ENCODE measurements at places on chromosomes 3 and 15. TPM values are rescaled to one million over a fixed set of nuclear protein-coding genes. Genes with fewer than 3 reads are reported as not detected.

Gene CIAO2A
- 64.8 TPM for total RNA-seq

Gene AGBL1
- not detected for total RNA-seq

Gene SKOR1
- total RNA-seq: not detected

Gene PLXNB1
- total RNA-seq: 74.7 TPM

Gene CEP152
- 4.7 TPM for total RNA-seq

Gene SLC22A14
- under 0.01 TPM for total RNA-seq

Gene SYNPR
- total RNA-seq: not detected

Gene EBLN2
- total RNA-seq: 2.7 TPM

Gene TTLL13
- total RNA-seq: not detected

Gene RTP1
- not detected for total RNA-seq

Gene GHRL
- total RNA-seq: not detected

Gene STRIT1
- not detected for total RNA-seq

Gene SGO1
- 0.21 TPM for total RNA-seq

Gene CAMK2N2
- total RNA-seq: not detected

Gene TMEM207
- total RNA-seq: not detected

Gene SCAANT1
- total RNA-seq: not detected

Data from tracheal epithelial cell (primary cell).